Fibroblast of skin of left quadriceps (primary cell): ENCODE measurements at places on chromosomes 4 and X.

GRCh38 chr4:66691101-66691500 is 854.2 kb downstream of the CENPC start:
- no peak for DNase-seq

DNA sequence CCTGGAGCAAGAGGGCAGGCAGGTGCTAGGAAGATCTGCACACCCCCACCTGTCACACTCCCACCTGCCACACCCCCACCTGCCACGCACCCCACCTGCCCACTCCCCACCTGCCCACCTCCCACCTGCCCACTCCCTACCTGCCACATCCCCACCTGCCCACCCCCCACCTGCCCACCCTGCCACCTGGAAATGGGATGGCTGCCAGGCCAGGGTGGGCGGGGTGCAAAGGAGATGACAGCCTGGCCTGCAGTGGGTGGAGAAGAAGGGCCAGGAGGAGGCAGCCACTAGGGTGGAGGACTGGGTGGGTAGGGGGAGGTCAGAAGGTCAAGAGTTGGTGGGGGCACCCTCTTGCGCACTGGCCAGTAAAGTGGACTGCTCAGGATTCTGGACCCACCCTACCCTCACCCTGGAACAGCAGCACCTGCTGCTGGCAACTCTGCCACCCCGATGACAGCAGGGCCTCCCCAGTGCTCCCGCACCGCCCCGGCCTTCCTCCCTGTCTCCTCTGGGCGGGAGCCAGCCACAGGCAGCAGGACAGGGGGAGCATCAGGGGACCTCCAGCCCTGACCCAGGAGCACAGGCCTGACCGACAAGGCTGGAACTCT is 66.8 kb upstream of the NKX1-1 start:
- no peak for DNase-seq

DNA sequence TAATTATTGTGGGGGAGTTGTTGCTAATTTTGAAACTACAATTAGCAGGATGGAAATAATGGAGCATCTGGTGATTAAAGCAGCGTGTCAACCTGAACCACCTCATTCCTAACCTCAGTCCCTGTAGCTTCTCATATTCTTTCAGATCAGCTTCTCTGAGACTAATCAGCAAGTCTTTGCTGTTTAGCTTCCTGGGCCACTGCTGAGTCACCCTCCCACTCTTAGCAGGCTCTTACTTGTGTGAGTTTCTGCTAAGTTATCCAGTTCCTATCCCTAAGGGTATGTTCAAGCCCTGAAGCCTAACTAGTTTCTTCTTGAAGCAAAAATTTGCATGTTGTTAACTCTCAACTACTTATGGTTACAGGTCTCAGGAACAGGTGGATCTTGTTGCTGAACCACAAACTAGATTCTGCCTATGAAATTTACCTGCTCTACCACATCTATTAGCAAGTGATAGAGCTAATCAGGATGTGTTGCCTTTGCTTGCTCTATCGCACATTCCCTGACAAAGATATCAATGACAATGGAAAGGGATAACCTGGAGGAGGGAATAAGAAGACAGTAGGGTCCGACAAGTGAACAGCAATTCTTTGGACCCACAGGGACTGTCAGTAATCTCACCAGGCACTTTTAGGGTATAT is 134.2 kb downstream of the EIF4E start:
- DNase-seq, result no peak

DNA sequence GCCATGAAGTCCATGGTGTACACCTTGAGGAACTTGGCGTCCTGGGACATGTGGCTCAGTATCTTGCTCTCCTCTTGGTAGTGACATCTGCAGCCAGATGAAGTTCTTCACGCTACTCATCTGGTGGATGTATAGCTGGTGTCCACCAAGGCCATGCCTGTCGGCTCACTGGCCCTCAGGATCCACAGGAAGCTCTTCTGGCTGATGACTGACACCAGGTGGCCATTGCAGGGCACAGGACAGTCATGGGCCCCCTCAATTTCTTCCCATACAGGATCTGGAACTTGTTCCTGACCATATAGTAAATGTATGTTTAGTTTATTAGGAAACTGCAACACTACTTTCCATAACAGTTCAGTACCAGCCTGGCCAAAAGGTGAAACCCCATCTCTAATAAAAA is 10.3 kb upstream of the CLCN5 start:
- no peak for DNase-seq

DNA sequence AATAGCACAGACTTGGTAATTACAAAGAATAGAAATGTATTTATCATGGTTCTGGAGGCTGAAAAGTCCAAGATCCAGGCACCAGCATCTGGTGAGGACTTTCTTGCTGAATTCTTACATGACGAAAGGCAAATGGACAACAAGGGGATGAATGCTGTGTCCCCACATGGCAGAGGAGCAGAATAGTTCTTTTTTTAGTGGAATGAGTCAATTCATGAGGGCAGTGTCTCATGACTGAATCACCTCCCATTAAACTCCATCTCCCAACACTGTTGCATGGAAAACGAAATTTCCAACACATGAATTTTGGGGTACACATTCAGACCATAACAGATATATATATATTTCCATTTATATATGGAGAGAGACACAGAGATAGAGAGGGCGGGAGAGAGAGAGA is 628.3 kb downstream of the TRIML1 start:
- no peak for DNase-seq

- DNase-seq, result no peak
Measured at GRCh38 chrX:134167591-134168203, 69.3 kb upstream of the CCDC160 start.

- DNase-seq, result peak; percentile 51
Measured at GRCh38 chrX:9340598-9341290, 124.1 kb upstream of the TBL1X start.

DNA sequence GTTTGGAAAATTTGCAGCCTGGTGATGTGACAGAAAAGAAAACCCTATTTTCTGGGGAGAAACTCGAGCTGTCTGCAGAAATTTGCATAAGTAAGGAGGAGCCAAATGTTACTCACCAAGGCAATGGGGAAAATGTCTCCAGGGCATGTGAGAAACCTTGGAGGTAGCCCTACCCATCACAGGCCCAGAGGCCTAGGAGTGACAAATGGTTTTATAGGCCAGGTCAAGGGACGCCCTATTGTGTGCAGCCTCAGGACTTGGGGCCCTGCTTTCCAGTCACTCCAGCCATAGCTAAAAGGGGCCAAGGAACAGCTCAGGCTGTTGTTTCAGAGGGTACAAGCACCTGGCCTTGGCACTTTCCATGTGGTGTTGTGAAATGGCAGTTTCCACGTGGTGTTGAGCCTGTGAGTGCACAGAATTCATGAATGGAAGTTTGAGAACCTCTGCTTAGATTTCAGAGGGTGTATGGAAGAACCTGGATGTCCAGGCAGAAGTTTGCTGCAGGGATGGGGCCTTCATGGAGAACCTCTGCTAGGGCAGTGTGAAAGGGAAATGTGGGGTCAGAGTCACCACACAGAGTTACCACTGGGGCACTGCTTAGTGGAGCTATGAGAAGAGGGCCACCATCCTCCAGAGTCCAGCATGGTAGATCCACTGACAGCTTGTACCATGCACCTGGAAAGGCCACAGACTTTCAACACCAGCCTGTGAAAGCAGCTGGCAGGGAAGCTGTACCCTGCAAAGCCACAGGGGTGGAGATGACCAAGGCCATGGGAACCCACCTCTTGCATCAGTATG is 637.6 kb upstream of the EPHA5 start:
- DNase-seq, result no peak

GRCh38 chr4:1031346-1031745 is 19.9 kb downstream of the FGFRL1 start:
- no peak for DNase-seq

DNA sequence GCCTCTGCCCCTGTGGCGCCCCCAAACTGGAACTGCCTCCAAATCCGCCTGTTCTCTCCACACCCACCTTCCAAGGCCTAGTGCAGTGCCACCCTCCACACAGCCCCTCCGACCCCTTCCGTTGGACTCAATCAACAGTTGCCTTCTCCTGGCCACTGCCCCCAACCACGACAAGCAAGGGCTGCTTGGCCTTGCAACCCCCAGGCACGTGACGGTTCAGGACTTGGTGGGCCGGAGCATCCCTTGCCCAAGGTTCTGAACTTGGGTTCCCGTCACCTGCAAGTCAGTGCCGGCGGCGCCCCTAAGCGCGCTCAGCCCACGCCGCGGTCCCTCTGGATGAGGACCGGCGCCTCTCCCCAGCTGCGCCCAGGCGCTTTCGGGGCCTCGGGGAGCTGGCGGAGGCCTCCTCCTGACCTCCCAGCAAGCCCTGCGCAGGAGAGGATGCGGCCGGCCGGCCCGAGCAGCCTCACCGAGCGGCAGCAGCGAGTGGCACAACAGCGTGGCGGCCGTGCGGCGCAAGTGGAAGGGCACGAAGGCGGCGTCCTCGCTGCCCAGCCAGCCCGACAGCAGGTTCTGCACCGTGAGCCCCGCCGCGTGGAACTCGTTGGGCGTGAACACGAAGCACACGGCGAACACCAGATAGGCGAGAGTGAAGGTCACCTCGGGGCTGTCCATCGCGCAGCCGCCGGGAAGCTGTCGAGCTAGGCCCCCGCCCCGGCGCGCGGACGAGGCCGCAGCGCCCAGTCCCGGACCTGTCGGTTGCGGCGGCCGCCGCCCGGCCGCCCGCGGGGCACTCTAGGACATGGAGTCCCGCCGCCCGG is 750 bp downstream of the TMEM129 start:
- DNase-seq, result no peak

DNA sequence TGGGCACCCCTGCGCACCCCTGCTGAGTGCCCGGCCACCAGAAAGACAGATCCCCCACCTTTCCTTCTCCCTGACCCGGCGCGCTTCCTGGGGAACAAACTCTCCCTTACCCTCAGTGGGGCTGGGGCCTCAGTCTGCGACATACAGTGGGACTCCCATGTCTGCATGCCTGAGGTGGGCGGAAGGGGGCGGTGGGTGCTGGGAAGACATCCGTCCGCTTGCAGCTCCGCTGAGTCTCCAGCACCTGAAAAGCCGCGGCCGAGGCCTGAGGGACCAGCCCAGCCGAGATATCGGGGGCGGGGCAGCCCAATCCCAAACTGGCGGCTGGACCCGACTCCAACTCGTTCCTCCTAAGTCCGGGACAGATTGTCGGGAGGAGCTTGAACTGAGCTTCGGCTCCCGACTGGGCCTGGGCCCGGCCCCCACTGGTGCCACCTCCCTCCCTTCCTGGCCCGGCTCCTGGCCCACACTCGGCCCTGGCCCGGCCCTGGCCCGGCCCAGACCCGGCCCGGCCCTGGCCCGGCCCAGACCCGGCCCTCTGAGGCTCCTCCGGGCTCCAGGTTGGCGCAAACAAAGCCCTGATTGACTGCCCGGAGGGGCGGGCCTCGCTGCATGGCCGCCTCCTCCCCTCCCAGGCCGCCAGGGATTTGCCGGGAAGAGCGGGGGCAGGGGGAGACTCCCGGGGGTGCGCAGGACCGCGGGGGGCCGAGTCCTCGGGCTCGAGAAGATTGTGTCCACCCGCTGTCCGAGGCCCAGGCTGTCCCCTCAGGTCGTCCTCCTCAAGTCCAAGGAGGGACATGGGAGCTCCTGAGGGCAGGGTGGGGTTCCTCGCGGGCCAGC is 877 bp upstream of the SLC16A2 start:
- DNase-seq, result peak; percentile 24

- DNase-seq, result no peak
Measured at GRCh38 chrX:129549124-129549523, 9.1 kb downstream of the OCRL start.

GRCh38 chr4:153782581-153782980 is 6.3 kb downstream of the SFRP2 start:
- DNase-seq, result no peak

- no peak for DNase-seq
Measured at GRCh38 chr4:65259296-65259695, 411.0 kb downstream of the EPHA5 start.

DNA sequence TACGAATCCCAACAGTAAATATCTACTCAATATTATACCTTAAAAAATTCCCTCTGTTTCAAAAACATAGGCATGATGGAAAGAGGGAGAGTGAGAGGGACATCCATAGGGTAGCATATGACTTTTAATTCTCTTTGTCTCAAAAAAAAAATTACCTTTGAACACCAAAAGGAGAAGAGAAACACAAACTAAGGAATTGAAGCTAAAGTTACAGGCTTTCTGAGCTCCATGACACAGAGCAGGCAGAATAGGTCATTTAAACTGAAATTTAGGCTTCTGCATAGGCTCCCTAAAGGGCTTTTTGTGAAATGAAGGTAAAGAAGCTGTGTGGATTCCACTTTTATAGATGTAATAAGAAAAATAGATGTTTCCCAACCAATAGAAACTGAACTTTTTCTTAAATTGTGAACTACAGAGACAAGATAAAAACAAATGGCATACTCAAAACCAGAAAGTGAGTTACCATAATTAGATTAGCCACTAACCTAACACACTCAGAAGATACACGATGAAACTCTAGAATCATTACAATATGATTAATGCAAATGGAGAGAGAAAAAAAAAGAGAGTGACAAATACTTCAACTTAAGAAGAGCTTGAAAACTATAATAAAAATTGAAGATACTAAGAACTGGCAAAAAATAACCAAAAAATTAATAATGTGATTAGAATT is 584.6 kb downstream of the GABRG1 start:
- DNase-seq, result no peak

GRCh38 chrX:24149351-24150050 is at the start of gene ZFX:
TSS of gene ZFX (plus strand) at chrX:24149729. CDS start at chrX:24172743, 23,014 bp downstream.
- DNase-seq, result no peak

DNA sequence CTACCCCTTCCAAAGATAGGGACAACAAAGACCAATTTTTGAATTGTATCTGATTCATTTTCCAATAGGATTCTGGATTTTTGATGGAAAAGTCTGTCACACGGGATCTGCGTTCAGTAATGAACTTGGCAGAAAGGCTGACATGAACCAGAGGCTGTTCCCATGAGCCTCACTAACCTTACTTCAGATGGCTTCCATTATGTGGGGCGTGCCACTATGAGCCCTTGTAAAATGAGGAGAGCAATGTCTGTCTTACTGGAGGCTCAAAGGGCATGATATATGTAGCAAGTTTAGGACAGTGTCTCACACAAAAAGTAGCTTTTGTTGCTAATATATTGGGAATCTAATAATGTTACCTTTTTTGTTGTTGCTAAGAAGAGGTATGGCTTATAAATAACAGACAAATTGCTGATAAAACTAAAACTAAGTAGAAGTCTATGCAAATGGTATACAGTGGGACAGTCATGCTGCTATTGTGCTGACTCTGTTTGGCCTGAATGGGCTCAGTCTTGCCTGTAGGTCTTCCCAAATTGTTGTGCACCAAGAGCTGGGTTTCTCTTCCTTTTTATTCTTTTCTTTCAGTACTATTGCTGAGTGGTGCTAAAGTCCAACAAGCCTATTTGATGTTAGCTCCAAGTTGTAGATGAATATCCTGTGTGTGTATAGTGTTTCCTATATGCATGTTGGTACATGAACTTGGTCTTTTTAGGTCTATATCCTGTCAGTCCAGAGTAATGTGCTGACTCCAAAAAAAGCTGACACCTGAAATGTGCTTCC is 132.1 kb downstream of the SPRY1 start:
- no peak for DNase-seq

GRCh38 chr4:122007016-122007415 is 55.2 kb upstream of the TRPC3 start:
- DNase-seq, result no peak

DNA sequence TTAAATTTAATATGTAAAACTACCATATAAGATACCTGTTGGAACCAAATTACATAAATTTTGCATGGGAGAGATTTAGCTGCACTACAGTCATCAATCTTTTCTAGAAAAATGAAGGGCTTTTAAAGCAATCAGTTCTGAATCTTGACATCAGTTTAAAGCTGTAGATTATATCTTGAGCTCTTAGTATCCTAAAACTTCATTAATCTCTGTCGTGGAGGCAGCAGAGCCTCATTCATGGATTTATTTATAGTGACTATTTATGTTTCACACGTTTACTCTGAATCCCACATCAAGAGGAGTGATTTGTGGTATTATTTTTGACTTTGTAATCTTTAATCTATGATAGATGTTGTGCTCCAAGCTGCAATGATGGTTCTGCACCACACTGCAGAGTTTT is 175.9 kb downstream of the PDGFC start:
- no peak for DNase-seq

GRCh38 chr4:183384983-183385382 is 59.5 kb upstream of the CDKN2AIP start:
- no peak for DNase-seq
